ELF-1 (cell line): ENCODE measurements at places on chromosomes 7 and 10.

DNA sequence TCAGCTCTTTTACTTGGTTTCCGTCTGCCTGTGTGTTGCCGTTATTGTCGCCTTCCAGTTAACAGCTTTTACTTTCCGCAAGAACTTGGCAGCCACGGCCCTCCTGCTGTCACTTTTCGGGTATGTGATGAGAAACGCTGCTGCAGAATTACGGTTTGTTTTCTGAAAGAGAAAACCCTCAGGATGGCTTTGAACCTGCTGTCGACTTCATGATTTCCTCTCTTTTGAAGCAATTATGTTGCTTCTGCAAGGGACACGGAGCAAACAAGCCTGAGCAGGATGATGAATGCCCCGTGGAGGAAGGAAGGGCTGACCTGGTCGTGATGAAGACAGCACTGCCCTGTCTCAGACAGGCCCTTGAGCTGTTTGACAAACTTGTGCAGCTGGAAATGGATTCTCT lies 339.8 kb downstream of the ABCA13 start:
- DNase-seq, result no peak

DNA sequence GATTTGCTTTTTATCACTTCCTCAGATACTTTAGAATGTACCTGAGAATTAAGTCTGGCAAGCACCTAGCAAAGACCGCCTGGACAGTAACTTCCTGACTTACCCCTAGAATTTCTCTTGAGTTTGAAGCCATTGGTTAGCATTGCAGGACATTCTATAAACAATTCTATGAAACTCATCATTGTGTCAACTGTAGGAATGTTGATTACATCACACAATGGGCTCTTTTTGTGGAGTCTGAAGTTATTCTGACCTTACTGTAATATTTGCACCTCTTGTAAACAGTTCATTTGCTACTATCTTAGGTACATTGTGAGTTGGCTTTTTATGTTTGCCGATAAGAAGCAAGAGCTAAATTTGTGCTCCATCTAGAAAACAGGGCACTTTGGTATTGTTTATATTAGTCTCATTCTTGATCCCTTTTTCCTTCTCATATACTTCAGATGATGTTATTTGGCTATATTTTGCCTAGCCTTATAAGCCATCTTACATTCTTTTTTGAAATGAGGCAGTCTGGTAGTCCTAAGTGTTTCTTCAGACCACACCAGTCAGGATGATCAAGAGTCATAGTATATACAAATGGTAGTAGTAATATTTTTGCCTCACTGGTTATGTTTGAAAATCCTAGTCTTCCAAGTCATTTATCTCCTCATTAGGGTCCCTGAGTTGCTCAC lies 52.4 kb downstream of the CASD1 start:
- DNase-seq, result no peak

- no peak for DNase-seq
Measured at GRCh38 chr7:95578299-95578855, 17.9 kb downstream of the PDK4 start.

DNA sequence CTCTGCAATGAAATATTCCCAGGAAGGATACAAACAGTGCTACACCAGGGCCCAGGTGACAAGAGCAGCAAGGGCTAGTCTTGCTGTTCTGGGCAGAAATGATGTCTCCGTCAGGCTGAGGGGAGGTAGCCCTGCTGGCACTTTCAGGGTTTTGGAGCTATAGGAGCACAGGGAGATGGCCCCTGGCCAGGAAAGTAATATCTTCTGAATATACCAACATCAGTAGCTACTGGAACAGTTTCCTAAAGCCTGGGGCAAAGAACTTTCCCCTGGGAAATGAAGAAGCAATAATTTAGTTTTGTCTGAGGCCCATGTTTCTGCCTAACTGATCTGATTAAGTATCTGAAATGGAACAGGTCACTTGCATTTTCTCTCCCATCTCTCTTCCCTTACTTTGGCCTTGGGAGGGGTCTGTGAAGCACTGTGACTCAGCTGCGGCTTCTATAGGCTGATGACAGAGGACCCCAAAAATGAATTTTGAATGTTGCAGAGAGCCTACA lies 489.1 kb upstream of the PODXL start:
- DNase-seq, result no peak

GRCh38 chr7:105139381-105139780 lies 125.4 kb downstream of the KMT2E start:
- no peak for DNase-seq

DNA sequence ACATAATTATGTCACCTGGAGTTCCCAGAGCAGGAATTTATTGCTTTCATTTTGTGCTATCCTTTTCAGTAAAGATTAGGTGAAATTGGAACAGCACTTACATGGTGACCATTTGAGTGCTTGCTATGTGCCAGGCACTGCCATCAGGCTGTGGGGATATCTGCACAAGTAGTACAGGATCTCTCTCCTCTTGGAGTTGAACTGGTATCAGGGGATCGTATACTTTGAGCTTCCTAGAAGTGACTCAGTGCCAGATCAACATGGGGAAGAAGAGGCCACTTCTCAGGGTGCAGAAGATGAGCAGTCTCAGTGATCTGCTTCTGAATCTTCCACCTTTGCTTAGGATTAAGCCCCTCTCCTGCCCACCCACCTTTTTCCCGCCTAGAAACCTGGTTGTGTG lies 29.5 kb downstream of the SGPL1 start:
- DNase-seq, result no peak

- no peak for DNase-seq
Measured at GRCh38 chr7:37129035-37129425, 319.6 kb downstream of the ELMO1 start.

GRCh38 chr7:873367-874002 lies 2.9 kb upstream of the GET4 start:
- peak; percentile 95 for DNase-seq

GRCh38 chr7:1664711-1665548 lies 5.1 kb upstream of the ELFN1 start:
- peak; percentile 87 for DNase-seq

DNA sequence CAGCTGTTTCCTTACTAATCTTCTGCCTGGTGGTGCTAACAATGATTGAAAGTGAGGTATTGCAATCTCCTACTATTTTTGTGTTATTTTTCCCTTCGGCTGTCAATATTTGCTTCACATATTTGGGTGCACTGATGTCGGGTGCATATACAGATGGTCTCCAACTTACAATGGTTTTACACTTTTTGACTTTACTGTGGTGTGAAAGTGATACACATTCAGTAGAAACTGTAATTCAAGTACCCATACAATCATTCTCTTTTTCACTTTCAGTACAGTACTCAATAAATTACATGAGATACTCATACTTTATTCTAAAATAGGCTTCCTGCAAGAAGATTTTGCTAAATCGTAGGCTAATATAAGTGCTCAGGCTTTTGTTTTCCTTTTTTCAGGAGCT lies 73.2 kb downstream of the RNF216 start:
- no peak for DNase-seq

DNA sequence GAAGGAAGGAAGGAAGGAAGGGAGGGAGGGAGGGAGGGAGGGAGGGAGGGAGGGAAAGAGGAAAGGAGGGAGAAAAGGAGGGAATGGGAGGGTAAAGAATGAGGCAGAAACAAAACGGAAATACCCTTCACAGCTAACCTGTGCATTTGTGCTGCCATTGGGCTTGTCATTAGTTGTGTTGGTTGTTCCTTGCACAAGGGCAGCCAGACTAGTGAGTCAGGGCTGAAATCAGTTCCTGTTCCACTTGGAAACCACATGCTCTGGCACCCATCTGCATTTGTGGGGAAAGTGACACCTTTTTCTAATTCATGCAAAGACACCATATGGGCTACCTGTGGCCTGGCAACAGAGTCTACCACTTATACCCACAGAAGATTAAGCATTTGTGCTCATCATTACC lies 1004.0 kb upstream of the C7orf33 start:
- DNase-seq, result no peak

- DNase-seq, result no peak
Measured at GRCh38 chr7:112982441-112983063, 104.1 kb downstream of the GPR85 start.

GRCh38 chr10:47260505-47261111 lies 39.4 kb upstream of the GDF10 start:
- DNase-seq, result no peak

DNA sequence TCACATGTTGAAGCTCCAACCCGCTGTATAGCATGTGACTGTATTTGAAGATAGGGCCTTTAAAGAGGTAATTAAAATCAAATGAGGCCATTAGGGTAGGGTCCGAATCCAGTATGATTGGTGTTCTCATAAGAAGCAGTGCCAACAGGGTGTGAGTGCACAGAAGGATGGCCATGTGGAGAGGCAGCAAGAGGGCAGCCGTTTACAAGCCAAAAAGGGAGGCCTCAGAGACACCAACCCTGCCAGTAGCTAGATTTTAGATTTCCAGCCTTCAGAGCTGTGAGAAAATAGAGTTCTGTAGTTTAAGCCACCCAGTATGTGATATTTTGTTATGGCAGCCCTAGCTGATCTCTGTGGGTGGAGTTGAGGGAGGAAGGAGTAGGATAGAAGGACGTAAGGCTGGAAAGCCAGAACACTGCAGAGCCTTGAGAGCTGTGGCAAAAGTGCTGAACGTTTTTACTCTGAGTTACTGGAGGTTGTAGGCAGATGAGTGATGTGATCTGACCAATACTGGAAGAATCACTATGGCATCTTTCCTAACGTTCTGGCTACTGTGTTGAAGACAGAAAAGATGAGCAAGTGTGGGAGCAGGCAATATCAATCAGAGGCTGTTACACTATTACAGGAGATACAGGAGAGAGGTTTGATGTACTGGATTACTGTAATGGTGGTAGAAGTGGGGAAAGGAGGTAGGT lies 334.9 kb downstream of the ELMO1 start:
- no peak for DNase-seq

- no peak for DNase-seq
Measured at GRCh38 chr10:36183056-36183455, 541.0 kb upstream of the FZD8 start.

- DNase-seq, result no peak
Measured at GRCh38 chr10:21519397-21519933, 6.0 kb downstream of the SKIDA1 start.
